ENCODE measurements at places on chromosomes 3 and 15.

- no peak for DNase-seq
Observed at GRCh38 chr3:131713416-131714123, 210.8 kb upstream of the MRPL3 start.

DNA sequence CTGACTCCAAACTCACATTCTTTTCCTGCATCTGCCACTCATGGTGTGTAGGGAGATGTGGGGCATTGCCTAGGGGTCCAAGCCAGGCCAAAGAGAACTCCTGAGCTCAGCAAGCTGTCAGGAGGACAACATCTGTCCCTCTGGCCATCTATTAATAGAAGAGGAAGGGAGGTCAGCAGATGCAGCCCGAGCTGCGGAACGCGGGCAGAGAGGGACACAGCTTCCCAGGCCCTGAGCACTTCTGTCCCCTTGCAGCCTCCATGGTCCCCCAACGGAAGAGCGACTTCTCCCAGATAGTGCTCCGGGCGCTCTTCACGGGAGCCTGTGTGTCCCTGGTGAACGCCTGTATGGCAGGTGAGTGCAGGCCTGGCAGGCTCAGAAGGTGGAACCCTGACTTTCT is 37.3 kb upstream of the PDE8A start:
- DNase-seq: no peak

DNA sequence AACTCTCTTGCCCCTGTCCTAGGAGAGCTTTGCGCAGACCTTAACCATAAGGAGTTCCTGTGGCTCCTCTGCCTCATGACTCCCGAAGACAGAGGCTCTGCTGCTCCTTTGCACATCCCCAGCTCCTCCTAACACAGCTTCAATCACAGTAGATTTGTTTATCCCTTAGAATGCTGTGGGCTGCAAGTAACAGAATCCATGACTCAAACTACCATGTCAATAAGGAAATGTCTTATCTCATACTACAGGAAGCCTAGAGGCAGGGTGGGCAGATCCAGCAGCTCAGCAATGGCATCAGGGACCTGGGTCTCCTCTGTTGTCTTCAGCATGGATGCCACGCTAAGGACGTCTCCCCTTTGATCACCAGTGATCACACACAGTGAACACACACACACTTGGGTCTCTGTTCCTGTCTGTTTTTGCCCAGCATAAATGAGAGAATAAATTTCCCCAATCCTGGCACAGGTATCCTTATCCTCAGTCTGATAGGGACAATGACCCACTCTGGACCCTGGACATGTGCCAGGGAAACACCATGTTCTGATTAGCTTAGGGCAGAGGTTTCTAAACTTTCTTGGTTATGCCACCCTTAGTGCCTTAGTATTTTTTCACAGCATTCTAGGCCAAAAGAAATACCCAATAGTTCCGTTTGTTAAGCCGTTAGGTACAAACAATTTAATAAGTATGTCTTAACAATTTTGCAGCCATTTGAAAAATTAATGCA is 46.1 kb upstream of the MRPS22 start:
- DNase-seq: no peak

- no peak for DNase-seq
Observed at GRCh38 chr15:99582508-99582960, 16.8 kb downstream of the MEF2A start.

DNA sequence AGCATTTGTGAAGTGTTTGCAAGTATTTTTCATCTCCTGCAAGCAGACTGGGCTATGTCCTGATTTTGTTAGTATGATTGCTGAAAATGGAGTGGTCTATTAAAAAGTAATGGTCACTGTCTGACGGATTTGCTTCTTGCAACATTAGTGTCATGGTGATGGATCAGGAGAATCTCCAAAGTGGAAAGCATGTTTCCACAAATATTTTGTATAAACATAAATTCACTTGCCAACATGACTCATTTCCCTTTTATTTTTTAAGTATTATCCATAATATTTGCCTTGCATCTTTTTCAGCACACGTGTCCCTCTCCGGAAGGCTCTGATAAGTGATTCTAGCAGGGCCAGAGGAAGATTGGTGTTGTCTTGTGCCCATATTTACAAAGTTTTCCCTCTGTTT is 27.4 kb upstream of the CACNA2D3 start:
- no peak for DNase-seq

DNA sequence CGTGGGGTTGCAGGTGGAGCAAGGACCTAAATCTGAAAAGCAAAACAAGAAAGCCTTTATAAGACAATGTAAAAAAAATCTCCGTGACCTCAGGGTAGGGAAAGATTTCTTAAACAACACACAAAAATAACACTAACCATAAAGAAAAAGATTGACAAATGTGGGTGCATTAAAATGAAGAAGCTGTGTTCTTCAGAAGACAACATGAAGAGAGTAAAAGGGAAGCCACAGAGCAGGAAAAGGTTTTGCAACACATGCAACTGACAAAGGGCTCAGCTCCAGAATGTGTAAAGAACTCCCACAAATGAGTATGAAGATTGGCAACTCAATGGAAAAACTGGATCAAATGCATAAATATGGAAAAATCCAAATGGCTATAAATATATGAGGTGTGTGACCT is 74.2 kb downstream of the MAGEF1 start:
- DNase-seq: no peak

GRCh38 chr3:160199108-160199507 is 26.1 kb upstream of the C3orf80 start:
- DNase-seq: no peak

Measured in AG04450 (cell line).